ENCODE measurements at places on chromosomes 11 and 22. TPM values are rescaled to one million over a fixed set of nuclear protein-coding genes. Genes with fewer than 3 reads are reported as not detected.

DNA sequence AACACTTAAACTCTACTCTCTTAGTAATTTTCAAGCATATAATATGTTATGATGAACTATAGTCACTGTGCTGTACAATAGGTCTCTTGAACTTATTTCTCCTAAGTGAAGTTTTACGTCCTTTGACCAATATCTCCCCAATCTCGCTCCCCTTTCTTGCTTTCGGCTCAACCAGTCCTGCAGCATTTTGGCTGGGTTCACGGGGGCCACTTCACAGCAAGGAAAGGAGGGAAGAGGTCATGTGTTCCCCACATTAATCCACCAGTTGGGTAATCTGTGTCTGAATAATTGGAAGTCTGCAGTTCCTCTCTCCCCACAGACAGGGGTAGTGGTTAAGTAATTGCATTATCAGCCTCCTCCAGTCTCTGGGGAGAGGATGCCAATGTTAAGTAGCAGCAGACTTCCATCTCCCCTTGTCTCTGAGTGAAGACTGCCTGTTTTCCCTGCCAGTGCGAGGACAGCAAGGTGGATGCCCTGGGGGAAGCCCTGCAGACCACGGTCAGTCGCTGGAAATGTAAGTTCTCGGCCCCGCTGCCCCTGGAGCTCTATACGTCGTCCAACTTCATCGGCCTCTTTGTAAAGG lies 59.2 kb upstream of the CRTAM start:
- no peak for DNase-seq

The APOBEC3H gene
- not detected for total RNA-seq

DNA sequence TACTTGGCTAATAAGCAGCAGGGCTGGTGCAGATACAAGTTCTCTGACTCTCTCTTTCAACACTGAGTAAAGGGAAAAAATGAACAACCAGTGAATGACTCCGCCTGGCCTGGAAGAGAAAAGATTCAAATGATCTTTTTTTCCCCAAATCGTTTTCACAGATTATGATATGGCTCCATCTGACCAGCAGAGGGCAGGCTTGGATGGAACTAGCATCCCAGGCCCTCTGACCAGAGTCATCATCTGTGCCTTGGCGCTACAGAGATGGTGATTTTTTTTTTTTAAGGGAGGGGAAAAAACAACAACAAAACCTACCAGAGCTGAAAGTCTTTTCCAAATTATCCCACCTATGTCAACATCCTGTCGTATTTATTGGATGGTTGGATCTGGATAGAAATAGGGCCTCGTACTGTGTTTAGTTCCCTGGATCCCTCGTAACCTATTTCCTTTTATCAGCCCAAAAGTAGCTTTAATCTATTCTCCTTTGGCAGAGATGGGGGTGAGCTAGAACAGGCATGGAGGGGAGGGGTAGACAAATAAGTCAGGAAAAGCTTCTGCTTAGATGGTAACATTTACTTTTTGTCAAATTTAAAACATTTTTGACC lies 69.7 kb downstream of the PRSS23 start:
- peak; percentile 65 for DNase-seq

The MMP1 gene
- total RNA-seq: 0.79 TPM

The CHST1 gene
- 1.4 TPM for total RNA-seq

GRCh38 chr11:10476927-10477689 lies 22.0 kb downstream of the AMPD3 start:
- DNase-seq: no peak

GRCh38 chr11:28981381-28981780 lies 873.2 kb downstream of the METTL15 start:
- DNase-seq: no peak

- DNase-seq: no peak
Measured at GRCh38 chr22:46402505-46402904, 67.0 kb downstream of the TRMU start.

- DNase-seq: no peak
Measured at GRCh38 chr22:38729946-38730345, 24.2 kb downstream of the GTPBP1 start.

The FAT3 gene
- 0.06 TPM for total RNA-seq

The GRAMD1B gene
- total RNA-seq: 3.5 TPM

DNA sequence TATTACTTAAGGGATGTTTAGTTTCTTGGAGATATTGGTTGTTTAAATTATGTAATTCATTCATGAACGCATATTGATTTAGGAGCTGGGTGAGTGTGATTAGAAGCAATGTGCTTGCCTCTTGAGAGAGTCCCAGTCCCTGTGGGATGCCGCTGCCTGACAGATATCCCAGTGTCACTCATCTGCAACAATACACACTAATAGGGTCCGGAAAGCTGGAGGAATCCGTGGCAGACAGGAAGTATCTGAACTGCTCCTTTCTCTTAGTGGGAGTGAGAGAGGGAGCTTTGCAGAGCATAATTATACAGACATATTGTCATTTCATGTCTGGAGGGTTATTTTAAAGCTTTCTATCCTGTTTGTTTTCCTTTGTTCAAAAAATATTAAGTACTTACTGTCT lies 17.4 kb downstream of the AMOTL1 start:
- DNase-seq: no peak

DNA sequence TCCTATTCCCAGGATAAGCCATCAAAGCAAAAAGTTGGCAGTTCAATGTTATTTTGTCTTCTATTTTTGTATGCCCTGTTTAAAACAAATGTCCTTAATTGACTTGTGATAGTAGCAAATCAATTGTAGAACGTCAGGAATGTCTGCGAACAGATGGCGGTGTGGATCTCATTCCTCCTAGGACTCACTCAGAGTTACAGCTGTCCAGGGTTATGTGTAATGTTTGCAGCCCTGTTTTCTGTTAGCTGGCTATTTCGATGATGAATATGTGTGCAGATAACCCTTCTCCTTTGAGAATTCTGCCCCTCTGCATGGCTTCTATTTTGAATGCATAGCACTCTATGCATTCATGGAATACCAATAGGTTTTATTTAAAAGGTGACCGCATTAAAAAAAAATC lies 1248.0 kb upstream of the CNTN5 start:
- no peak for DNase-seq

- no peak for DNase-seq
Measured at GRCh38 chr11:1404461-1405185, 14.9 kb downstream of the BRSK2 start.

DNA sequence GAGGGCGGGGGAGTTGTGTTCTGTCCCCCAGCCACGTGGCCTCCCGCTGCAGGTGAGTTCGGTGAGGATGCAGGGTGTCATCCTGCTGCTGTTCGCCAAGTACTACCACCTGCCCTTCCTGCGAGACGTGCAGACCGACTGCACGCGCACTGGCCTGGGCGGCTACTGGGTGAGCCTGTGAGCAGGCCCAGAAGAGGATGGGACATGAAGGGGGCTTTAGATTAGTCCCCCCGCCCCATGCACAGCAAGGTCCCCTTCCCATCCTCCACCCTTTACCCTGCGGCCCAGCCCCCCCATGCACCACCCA lies 4.1 kb downstream of the INPP5J start:
- DNase-seq: no peak

DNA sequence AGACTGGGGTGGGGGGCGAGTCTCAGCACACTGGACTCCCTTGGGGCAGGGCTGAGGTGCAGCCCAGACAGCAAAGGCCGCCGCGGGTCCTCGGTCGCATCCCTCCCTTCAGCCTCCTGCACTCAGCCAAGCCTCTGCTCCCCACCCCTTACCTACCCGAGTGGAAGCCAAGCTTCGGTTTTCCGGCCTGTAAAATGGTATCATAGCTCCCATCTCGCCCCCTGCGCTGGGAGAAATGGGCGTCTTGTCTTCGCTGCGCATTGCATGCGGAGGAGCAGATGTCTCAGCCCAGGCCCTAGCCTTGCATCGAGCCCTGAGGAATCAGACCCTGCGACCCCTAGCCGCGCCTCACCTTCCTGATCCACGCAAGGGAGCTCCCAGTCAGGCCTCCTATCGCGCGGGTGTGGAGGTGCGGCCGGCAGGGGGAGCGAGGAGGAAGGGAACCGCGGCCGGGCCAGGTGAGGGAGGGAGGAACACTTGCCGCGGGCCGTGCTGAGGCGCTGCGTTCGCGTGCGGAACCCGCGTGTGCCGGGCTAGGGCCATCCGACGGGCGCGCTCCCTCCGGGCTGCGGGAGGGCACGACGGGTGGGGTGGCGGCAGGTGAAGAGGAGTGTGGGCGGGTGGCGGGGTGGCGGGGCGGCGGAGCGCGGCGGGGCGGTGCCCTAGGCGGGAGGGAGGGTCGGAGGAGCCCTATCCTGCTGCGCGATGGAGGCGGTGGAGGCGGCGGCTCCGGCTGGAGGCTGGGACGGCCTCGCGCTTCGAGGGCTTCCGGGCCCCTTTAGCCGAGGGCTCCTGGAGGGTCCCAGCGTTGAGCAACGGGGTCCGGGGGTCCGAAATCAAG lies 4.1 kb upstream of the TBX1 start:
- DNase-seq: no peak

The MUC6 gene
- not detected for total RNA-seq

The BCO2 gene
- total RNA-seq: 4.3 TPM

GRCh38 chr22:45291931-45292290 lies 7.2 kb downstream of the UPK3A start:
- no peak for DNase-seq

DNA sequence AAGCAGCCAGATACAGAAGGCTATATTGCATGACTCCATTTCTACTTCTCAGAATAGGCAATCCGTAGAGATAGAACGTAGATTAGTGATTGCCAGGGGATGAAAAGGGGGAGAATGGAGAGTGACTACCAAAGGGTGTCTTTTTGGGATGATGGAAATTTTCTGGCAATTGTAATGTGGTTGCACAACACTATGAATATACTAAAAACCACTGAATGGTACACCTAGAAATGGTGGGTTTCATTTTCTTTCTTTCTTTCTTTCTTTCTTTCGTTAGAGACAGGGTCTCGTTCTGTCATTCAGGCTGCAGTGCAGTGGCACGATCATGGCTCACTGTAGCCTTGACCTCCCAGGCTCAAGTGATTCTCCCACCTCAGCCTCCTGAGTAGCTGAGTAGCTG lies 54.4 kb downstream of the BID start:
- DNase-seq: no peak

GRCh38 chr11:95360377-95361075 lies 129.5 kb upstream of the SESN3 start:
- DNase-seq: no peak

DNA sequence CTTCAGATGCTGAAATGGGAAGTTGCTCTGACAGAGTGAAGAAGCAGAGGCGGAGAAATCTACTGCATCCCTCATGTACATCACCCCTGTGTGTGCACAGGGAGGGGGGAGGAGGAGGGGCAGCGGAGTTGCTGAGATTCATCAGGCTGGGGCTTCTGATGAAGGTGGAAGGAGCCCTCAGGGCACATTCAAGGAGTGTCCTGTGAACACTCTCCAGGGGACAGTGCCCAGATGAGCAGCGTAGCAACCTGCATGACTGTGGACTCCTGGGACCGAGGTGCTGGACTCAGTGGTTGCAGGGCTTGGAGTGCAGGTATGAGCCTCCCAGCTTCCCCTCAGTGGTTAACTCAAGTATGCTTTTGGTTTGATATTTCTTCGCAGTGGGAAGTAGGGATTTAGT lies 257.8 kb upstream of the B3GAT1 start:
- no peak for DNase-seq

DNA sequence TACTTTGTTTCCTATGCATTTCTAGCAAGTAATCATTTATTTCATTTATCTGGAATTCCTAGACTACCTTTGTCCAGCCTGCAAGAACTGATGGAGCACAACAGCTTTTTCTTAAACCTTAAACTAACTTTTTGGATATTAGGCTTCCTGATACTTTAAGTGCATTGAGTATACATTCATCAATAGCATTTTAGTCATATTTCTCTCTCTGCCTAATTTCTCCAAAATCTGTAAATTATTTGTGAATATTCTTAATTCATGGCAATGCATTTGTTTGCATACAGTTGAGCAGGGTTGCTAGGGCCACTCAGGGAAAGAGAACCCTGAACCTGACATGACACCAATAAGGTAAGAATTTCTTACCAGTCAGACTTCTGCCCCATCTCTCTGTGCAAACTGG lies 29.1 kb upstream of the APLNR start:
- no peak for DNase-seq

- no peak for DNase-seq
Measured at GRCh38 chr11:72146625-72147024, 11.1 kb downstream of the FOLR3 start.

The LUZP2 gene
- 3.2 TPM for total RNA-seq

DNA sequence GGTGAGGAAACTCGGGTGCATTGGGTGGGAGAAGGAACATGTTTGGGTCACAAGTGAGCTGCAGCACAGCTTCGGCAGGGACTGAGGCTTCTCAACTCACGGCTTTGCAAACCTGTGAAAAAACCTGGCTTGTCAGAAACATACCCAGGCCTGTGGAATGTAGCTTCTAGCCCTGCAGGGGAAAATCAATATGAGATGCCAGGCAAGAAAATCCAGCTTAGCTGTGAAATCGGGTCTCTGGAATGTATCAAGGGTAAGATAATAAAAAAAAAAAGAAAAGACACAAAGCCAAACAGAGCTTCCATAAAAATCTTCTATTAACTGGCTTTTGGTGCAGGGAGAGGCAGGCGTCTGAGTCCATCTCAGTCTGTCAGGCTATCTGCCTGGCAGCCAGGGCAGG lies 28.5 kb downstream of the UQCR10 start:
- no peak for DNase-seq

The C11orf65 gene
- 0.39 TPM for total RNA-seq

The OR52K1 gene
- not detected for total RNA-seq

DNA sequence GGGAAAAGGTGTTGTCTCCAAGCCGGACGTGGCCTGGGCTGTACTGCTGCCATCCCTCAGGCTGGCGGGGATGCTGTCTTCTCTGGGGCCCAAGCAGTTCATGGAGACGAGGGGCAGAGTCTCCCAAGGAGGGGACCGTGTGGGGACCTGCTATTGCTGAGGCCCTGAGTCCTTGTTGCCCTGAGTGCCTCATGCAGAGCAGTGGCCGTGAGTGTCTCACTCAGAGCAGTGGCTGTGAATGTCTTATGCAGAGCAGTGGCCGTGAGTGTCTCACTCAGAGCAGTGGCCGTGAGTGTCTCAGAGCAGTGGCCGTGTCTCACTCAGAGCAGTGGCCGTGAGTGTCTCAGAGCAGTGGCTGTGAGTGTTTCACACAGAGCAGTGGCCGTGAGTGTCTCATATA lies 54.7 kb downstream of the GRAMD4 start:
- no peak for DNase-seq

- no peak for DNase-seq
Measured at GRCh38 chr22:37346505-37346895, 64.2 kb downstream of the CYTH4 start.

The ACRV1 gene
- not detected for total RNA-seq

The CXCR5 gene
- total RNA-seq: 0.12 TPM

DNA sequence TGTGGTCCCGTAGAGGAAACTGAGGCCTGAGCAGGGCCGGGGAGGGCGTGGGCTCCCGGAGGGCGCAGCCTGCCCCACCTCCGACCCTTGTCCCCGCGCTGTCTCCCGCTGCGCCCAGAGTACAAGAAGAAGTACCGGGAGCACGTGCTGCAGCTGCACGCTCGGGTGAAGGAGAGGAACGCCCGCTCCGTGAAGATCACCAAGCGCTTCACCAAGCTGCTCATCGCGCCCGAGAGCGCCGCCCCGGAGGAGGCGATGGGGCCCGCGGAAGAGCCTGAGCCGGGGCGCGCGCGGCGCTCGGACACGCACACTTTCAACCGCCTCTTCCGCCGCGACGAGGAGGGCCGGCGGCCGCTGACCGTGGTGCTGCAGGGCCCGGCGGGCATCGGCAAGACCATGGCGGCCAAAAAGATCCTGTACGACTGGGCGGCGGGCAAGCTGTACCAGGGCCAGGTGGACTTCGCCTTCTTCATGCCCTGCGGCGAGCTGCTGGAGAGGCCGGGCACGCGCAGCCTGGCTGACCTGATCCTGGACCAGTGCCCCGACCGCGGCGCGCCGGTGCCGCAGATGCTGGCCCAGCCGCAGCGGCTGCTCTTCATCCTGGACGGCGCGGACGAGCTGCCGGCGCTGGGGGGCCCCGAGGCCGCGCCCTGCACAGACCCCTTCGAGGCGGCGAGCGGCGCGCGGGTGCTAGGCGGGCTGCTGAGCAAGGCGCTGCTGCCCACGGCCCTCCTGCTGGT lies 1.9 kb downstream of the NLRP6 start:
- DNase-seq: no peak

Measured in left colon (tissue), 2 donors.